NCI-H1092 treated with DMSO at 0.1 percent for 48 hours (cell line): ENCODE measurements at places on chromosomes 1 and 21.

DNA sequence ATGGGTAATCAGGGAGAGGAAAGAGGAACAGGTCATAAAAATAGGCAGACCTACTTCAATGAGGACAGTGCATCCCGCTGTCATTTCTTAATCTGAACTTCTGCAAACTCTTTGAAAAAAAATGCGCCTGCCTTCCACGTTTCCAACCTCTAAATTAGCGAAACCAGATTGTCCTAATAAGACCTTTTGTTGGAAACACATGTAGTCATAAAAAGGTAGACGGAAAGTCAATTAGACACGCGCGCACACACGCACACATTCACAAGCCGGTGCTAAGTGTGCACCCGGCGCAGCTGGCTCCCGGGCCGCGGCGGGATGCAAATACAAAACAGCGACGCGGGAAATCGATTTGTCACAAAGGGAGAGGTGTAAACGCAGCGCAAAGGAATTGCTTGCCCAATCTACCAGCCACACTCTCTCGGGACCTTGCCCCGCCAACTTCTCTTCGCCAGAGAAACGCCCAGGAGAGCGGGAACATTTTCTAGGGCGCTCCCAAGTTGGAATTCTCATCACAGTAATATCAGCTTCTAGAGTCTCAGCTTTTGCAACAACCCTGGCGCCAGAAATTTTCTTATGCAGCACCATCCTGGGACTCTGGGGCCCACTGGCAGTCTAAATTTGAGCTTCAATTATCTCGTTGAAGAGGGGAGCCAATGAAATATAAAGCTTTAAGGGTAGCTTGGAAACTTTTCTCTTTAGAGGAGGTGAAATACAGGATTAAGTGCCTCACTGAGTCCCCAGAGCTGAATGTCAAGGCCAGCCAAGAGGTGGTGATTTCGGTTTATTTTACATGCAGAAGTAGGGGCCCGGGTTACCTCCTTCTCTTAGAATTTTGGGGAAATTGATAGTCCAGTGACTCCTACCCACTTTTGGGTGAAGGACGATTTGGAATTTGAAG lies 4.5 kb downstream of the PRRX1 start:
- no peak for DNase-seq

DNA sequence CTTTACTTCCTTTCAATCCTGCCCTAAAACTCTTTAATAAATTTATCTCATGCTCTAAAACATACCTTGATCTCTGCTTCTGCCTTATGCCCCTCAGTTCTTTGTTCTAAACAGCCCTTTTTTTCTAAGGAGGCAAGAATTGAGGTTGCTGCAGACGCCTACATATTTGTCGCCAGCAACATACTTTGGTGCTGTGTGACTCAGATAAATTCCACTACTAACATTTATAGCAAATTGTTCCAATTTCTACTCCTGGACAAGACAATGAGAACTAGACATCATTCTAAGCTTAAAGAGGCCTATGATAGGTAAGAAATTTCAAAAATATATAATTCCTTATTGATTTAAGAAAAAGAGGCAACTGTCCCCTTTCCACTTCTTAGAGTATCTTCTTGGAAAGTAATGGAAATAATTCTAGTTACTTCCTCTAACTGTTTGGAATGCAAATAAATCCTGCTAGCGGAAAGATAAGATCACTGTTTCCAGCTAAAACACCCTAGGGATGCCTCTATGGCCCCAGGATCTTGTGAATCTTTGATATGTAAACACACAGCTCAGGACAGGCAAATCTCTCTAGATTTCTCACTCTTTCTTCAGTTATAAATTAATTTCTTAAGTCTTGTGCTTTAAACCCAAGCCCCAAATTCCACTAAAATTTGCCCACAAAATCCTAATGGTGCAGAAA lies 869.1 kb downstream of the KCNT2 start:
- no peak for DNase-seq

DNA sequence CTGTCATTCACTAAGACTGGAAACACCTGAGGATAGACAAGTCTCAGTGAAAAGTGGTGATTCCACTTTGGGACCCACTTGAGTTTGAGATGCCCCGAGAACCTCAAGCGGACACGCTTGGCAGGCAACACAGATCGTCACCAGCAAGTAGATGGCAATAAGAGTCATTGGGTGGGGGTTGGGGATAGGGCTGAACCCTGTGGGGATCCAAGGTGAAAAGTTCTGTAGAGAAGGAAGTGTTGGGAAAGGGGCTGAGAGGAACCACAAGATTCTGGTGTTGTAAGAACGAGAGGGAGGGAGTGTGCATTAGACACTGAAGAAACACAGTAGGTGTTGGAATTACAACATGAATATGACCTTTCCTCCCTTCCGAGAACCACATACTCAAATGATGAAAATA lies 45.4 kb upstream of the TDRD10 start:
- DNase-seq: no peak

- no peak for DNase-seq
Observed at GRCh38 chr1:46806196-46807020, 7.6 kb downstream of the CYP4B1 start.

DNA sequence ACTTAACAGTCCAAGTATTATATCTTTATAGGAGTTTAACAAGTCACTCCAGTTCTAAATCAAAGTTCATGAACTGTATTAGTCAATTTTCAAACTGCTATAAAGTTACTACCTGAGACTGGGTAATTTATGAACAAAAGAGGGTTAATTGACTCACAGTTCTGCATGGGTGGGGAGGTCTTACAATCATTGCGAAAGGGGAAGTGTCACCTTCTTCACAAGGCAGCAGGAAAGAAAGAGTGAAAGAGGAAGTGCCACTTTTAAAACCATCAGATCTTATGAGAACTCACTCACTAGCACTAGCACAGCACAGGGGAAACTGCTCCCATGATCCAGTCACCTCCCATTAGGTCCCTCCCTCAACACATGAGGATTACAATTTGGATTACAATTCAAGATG lies 70.0 kb downstream of the CLCA4 start:
- DNase-seq: no peak

GRCh38 chr1:207009182-207009850 lies 23.2 kb downstream of the C1orf116 start:
- no peak for DNase-seq

- no peak for DNase-seq
Observed at GRCh38 chr1:47679301-47679791, 241.5 kb downstream of the FOXD2 start.

DNA sequence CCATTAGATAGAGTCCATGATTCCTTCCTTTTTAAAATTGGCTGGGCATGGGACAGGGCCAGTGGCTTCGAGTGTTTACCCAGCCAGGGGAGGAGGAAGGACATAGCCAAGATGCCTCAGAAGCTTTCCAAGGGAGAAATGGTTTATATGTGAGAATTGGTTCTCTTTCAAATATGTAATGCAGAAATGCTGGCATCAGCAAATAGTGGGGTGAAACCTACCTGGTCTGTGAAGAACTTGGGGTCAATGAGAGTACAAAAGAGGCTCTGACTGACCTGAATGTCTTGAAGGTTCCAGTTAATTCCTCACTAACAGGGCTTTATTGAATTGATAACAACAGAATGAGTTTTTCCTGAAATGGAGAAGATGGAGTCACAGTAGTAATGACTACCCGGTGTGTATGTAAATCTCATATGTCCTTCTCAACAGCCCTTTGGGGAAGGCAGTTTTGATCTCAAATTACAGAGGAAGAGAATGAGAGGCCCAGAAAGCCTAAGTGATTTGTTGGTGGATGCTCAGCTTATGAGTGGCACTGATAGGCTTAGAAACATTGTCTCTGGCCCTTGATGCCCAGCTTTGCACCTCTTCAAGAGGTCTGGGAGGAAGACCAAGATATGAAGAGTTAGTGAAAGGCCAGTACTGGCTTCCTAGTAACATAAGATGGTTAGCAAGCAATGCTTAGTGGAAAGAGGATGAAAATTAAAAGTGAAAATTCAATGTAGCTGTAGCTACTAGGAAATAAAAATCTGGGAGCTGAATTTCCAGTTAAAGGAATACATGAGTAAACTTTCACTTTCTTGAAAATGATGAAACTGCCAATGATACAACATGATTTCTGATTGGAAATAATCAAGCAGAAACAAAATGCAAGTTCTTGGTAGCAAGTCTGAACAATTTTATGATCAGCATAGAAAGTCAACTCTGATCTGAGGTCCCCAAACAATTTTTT lies 2.7 kb downstream of the ATF3 start:
- no peak for DNase-seq
